ENCODE measurements at places on chromosomes 11 and 22.
A peak's percentile ranks its signal among the peaks of the same experiment; 100 is the strongest.

DNA sequence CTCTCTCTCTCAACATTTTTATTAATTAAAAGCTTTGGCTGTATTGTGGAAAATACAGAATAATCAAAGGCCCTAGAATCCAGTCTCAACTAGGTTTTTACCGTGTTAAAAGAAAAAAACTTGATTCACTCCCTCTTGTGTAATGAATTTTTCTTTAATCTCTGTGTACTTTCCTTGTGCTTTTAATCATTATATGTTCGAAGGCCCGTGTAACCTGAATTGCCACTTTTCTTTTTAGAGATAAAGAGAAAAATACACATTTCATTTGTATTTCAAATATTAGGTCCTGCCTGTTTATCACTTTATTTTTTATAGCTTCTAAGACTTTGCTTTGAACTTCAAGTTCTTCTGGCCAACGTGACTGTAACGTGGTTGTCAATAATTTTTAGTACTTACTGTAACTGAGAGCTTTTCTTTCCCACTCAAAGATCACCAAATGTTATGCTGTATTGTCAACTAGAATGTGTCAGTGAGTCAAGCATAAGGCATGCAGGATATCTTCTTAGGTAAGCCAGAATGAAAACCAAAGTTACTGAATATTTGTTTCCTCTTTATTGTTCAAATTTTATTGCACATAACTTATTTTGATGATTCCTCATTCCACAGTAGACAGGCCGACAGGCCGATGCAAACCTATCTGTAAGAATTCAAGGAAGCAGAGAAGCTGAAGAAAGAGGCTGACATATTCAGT lies 23.3 kb upstream of the FAR1 start:
- DNase-seq: no peak

DNA sequence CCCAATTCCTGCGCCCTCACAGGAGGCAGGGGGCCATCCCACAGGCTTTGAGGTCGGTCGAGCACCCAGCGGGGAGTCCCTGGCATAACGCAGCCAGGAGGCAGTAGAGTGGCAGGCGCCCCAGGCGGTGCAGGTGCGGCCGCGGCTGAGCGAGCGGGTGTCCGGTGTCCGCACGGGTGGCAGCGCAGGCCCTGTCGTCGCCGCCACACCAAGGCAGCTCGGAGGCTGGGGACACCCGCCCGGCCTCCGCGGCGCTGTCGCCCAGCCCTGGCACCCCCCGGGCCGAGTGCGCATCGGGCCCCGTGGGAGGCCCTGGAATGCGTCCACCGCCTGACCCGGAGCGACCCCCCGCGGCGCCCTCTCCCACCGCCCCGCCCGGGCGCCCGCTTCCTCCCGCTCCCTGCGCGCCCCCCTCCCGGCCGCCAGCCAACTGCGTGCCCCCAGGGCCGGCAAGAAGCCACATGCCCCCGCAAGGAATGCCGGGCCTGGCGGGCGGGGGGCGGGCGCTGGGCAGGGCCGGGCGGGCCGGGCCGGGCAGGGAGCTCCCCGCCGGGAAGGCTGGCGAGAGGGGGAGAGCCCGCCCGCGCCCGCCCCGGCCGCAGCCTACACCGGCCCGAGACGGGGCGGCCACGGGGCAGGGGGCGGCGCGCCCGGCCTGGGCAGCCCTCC lies 33.9 kb downstream of the PRDM11 start:
- DNase-seq: no peak

GRCh38 chr11:68340784-68341556 lies 28.6 kb downstream of the LRP5 start:
- no peak for DNase-seq

GRCh38 chr11:90134478-90135003 lies at the start of gene NAALAD2:
TSS of gene NAALAD2 (plus strand) at chr11:90134663. CDS start at chr11:90134759, 96 bp downstream.
- peak; percentile 1 for DNase-seq

GRCh38 chr11:102177974-102178631 lies 67.9 kb downstream of the YAP1 start:
- peak; percentile 72 for DNase-seq

GRCh38 chr11:34507610-34508009 lies 6.0 kb downstream of the ELF5 start:
- DNase-seq: no peak

- DNase-seq: no peak
Measured at GRCh38 chr11:131640320-131640719, 269.9 kb downstream of the NTM start.

- no peak for DNase-seq
Measured at GRCh38 chr11:111166598-111166997, 78.9 kb upstream of the POU2AF2 start.

GRCh38 chr11:124538019-124538418 lies 5.4 kb downstream of the OR8B12 start:
- peak; percentile 83 for DNase-seq

- DNase-seq: no peak
Measured at GRCh38 chr11:124090996-124091395, 24.3 kb upstream of the VWA5A start.

- DNase-seq: no peak
Measured at GRCh38 chr11:27995083-27995482, 112.9 kb downstream of the KIF18A start.

GRCh38 chr11:92154110-92154509 lies 70.5 kb upstream of the FAT3 start:
- no peak for DNase-seq

DNA sequence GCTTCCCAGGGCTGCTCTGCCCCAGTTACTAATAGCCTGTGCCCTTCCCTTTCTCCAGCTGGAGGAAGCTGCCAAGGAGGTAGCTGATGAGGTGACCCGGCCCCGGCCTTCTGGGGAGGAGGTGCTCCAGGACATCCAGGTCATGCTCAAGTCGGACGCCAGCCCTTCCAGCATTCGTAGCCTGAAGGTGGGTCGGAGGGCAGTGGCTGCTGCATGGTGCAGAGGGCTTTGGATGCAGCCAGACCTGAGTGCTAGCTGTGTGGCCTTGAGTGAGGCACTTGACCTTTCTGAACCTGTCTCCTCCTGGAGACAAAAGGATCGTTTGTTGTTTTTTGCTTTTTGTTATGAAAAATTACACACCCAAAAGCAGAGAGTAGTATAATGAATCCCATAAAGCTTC lies 3.4 kb downstream of the MCM5 start:
- no peak for DNase-seq

Data from skeletal muscle cell (primary cell).